Activated naive CD8-positive, alpha-beta T cell treated with anti-CD3 and anti-CD28 coated beads, Interleukin-2, amount 50 U/mL, for 24 hours (primary cell): ENCODE measurements at places on chromosomes 6 and 20.
A peak's percentile ranks its signal among the peaks of the same experiment; 100 is the strongest.

DNA sequence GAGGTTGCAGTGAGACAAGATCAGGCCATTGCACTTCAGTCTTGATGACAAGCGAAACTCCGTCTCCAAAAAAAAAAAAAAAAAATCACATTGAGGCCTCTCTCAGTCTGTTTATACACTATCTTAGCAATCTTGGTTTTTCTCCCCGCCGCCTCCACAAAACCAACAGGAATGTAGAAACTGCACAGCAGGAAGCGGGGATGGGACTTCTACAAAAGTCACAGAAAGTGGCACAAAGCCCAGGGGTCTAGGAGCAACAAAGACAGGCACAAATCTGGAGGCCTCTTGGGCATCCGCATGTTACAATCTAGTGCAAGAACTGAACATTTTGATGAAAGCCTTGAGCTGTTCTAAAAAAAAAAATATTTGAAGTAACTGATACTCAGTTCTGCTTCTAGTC is 48.6 kb downstream of the KDM1B start:
- DNase-seq, result no peak

DNA sequence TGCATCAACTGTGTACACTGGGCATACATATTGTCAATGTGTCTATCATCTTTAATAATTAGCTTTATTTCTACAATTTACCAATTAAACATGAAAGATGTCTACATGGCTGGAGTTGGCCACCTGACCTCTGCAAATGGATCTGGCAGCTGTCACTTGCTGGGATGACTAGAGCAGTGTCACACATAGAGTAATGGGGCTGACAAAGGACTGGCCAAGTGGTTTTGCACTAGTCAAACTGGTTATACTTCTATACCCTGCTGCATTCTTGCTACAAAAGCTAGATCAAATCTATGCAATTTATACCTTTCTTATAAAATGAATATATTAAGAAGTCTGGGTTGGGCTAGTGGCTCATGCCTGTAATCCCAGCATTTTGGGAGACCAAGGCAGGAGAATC is 99.3 kb downstream of the SESN1 start:
- DNase-seq, result no peak

DNA sequence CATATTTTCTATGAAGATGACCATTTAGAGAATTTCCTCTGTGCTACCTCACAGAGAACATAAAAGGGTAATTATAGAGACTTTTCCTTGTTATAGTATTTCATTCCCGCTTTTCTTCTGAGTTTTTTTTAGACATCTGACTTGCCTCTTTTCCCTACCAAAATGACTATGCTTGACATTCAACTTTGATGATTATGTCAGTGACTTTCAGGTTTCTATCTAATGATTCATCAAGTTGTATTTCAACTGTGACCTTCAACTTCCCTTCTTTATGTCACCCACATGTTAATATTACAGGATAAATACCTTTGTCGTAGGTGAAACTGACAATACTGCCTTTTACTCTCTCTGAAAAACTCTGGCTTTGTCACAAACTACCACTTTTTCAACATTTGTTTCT is 95.3 kb downstream of the MLIP start:
- DNase-seq, result no peak

GRCh38 chr6:160030103-160030502 is 61.2 kb downstream of the IGF2R start:
- DNase-seq, result no peak

GRCh38 chr6:130734161-130734560 is 93.0 kb upstream of the SMLR1 start:
- no peak for DNase-seq

GRCh38 chr6:63476302-63476701 is 96.0 kb upstream of the LOC128125822 start:
- DNase-seq, result no peak

DNA sequence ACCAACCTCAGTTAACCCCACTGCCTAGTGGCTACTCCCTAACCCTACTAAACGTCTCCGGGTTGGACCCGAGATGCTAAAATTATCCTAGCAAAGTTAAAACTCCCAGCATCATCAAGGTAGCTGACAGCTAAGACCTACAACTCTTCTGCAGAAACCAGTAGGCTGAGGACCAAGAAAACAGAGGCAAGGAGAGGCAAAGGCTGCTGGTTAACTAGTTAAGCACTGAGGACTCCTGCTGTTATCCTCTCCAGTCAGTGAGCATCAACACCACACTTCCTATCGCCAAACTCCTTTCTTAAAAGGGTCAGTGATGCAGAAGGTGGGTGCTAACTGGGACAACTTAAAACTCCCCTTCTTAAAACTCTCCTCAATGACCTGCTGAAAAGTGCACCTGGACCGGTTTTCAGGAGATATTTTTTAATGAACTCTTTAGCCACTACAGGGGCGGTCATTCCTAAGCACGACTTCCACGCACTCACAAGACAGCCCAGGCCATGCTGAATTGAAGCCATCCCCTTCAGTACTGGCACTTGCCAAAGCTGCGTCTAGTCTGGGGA is 1.7 kb downstream of the TRERF1 start:
- no peak for DNase-seq

GRCh38 chr6:29656157-29656556 is 735 bp upstream of the MOG start:
- DNase-seq, result no peak

- no peak for DNase-seq
Observed at GRCh38 chr6:78896227-78896626, 28.9 kb downstream of the IRAK1BP1 start.

- peak; percentile 83 for DNase-seq
Observed at GRCh38 chr6:28988536-28989311, 16.4 kb downstream of the ZNF311 start.

- peak; percentile 18 for DNase-seq
Observed at GRCh38 chr6:126170978-126171382, 168.9 kb upstream of the CENPW start.

DNA sequence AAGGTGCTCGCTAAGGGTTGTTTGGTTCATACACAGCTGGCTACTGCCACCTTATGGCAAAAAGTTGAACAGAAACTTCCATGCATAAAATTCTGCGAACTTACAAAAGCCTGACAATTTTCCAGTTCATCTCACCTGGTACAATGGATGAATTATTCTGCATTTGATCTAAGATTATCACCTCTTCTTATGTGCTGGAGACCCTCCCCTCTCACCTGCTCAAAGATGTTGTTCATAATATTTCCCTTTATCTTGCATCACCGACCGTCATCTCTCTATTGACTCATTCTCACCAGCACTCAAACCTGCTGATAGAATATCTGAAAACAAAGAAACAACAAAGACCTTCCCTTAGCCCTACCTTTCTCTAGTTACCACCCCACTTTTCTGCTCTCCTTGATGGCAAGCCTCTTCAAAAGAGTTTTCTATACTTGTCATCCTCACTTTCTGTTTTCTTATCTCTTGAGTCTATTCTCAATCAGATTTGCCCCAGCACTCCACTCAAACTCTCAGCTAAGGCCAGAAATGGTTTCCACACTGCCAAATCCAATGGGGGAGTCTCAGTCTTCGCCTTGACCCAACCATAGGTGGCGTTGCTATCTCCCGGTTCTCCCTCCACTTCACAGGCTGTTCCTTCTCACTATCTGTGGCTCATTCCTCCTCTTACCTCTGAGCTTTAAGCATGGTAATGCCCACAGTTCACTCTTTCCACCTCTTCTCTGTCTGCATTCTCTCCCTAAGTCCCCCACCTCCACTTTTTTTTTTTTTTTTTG is 25.8 kb downstream of the SNRNP48 start:
- peak; percentile 18 for DNase-seq

- DNase-seq, result no peak
Observed at GRCh38 chr20:41664584-41664983, 46.4 kb upstream of the CHD6 start.

GRCh38 chr20:3084283-3084985 is at the start of gene AVP:
AVP (minus strand) TSS chr20:3084724; CDS start chr20:3084674, 50 bp downstream.
- no peak for DNase-seq

GRCh38 chr20:6506906-6507305 is 260.6 kb upstream of the BMP2 start:
- no peak for DNase-seq

DNA sequence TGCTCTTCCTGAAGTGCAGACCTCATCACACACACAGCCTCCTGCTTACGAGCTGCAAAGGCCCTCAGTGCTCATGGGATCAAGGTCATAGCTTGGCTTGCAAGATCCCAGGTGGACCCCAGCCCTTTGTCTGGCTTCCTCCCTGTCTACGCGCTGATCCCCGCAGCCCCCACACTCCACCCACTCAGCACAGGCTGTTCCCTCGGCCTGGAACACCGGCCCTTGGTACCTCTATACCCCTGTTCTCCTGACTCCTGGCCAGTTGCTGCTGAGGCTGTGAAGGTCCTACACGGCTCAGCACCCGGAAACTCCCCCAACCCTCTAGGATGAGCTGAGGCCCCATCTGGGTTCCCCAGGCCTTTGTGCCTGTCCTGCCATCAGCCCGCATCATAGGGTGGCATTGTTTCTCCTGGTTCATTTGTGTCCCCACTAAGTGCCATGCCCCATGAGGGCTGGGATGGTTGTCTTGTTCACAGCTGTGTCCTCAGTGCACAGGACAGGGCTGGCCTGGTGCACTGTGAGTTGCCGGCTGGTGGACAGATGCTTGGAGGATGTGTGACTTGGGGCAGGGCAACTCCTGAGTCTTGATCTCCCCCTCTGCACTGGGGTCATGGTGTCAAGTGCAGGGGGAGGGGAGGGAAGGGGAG is 57.0 kb downstream of the ADNP start:
- DNase-seq, result no peak

DNA sequence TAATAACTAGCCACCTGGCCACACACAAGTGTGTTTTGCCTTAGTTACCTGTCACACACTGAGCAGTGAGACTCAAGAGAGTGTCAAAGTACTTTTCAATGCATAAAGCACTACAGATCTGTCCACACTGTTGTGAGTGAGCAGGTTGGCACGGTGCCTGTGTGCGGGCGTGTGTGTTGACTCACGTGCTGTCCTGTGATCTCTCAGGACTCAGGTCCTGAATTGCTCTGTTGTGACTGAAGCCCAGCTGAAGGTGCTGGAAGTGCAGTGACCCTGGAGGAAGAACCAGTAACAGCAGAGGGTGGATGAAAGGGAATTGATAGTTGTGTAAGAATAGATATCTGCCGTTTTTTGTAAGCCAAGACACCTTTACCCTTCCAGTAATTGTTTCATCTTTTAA is 18.3 kb downstream of the SLC16A10 start:
- peak; percentile 27 for DNase-seq

- DNase-seq, result peak; percentile 49
Observed at GRCh38 chr20:44651684-44652423, at the start of gene ADA. ADA (minus strand) TSS chr20:44651699; CDS start chr20:44651607, 92 bp downstream.

DNA sequence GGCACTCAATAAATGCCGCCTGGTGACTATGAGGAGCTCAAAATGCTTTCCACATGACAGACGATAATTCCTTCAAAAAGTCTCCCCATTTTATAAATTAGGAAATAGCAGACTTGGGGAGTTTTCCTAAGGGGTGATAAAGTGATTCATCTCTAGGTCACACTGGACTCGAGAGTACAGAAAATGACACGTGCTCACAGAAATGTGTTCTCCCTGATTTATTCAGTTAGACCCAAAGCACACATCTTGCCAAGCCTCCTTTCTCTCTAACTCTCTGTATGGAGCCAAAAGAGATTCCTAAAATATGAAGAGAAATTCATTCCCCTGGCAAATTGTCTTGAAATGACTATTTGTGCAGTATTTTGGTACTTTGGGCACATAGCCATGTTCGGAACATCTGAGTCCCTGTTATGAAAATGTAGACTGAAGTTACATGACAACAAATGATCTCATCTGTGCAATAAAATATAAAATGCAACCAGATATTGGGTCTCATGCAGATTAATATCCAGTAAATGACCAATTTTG is 381.1 kb downstream of the TFAP2B start:
- DNase-seq, result no peak

DNA sequence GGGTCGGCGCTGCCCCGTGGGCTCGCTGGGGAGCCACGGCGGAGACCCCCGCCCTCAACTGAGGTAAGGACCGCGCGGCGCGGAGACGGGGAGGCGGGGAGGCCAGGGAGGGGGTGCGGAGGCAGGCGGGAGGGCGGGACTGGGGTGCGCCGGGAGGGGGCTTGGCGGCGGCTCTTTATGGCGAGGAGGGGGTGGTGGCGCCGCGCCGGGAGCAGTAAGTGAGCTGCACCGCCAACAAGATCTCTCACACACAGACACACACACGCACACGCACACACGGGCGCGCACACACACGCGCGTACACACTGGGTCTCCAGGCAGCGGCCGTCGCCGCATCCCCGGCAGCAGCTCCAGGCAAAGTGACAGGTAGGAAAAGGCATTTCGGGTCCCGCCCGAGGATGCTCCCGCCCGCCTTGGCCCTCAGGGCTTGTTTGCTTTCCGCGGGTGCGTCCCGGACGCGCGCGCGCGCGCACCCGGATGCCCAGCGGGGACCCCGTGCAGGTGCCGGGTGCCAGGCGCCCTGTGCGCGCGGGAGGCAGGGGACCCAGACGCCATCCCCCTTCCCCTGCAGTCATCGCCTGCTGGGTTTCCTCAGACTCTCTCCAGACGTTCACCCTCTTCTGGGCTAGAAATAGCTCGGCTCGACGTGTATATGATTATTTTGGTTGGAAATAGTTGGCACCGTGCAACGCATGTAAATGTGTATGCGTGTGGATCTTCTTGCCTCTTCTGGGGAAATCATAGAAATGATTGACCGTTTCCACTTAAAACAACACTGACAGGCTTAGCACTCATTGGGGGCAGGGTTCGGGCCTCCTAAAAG is at the start of gene PLCB4:
Gene PLCB4 (plus strand): TSS at position 247 of the 823 bp plus-strand sequence. CDS start 238,728 bp downstream, outside the sequence.
- no peak for DNase-seq

DNA sequence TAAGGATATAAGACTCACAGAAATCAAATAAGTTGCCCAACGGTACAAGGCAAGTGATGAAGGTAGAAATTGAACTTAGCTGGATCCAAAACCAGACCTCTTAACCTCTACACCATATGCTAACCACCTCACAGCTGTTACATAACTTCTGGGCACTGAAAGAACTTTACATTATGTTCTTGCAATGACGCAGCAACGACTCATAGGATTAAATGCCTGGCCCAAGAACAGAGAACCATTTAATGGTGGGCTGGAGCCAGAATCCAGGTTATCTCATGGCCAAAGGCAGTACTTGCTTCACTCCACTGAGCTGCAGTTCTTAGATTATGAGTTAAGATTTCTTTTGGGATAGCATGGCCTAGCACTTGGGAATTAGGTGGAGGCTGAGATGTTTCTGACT is 4.4 kb downstream of the TRMT6 start:
- no peak for DNase-seq

DNA sequence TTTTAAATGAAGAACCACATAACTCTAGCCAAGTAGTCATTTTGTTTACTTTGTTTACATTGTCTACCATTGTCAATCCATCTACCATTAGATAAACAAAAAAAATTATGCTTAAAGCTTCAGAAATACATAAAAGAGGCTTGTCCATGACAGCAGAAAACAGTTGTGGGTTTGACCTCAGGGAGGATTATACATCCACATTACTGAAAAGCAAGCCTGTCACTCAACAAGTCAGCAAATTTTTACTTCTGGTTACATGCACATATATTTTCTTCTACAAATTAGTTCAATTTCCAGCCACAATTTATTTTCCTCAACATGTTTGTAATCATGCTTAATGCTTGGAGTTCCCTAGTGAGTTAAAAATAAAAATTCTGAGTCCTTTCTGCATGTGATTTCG is 713.3 kb downstream of the COL12A1 start:
- DNase-seq, result no peak
